Uterus (tissue), 4 donors: ENCODE measurements at places on chromosomes 1 and 21. TPM values are rescaled to one million over a fixed set of nuclear protein-coding genes. Genes with fewer than 3 reads are reported as not detected.

GRCh38 chr1:42837709-42838108 is 8.7 kb upstream of the ZNF691 start:
- no peak for DNase-seq
- H3K27ac ChIP-seq, result no peak overlapping the region
- H3K4me3 ChIP-seq, result no peak overlapping the region
- no peaks in the 10 kb centered on the region for H3K36me3 ChIP-seq

GRCh38 chr1:34165422-34165921 is 442 bp upstream of the CSMD2 start:
- no peak overlapping the region for H3K27ac ChIP-seq
- H3K36me3 ChIP-seq, result no peaks in the 10 kb centered on the region
- no peak for DNase-seq
- H3K4me1 ChIP-seq, result no peaks in the 10 kb centered on the region
- H3K4me3 ChIP-seq, result no peak overlapping the region

GRCh38 chr1:229325401-229325800 is 17.4 kb downstream of the CCSAP start:
- no peaks in the 10 kb centered on the region for H3K4me1 ChIP-seq
- H3K27me3 ChIP-seq, result no peaks in the 10 kb centered on the region
- peak overlapping the region; percentile 67 for H3K27ac ChIP-seq
- no peak for DNase-seq

GRCh38 chr1:44714532-44714931 is 16.4 kb downstream of the RNU5D-1 start:
- no peaks in the 10 kb centered on the region for H3K36me3 ChIP-seq
- H3K27ac ChIP-seq, result no peak overlapping the region
- H3K4me3 ChIP-seq, result no peak overlapping the region
- no peaks in the 10 kb centered on the region for H3K27me3 ChIP-seq
- no peak for DNase-seq
- H3K4me1 ChIP-seq, result no peaks in the 10 kb centered on the region

DNA sequence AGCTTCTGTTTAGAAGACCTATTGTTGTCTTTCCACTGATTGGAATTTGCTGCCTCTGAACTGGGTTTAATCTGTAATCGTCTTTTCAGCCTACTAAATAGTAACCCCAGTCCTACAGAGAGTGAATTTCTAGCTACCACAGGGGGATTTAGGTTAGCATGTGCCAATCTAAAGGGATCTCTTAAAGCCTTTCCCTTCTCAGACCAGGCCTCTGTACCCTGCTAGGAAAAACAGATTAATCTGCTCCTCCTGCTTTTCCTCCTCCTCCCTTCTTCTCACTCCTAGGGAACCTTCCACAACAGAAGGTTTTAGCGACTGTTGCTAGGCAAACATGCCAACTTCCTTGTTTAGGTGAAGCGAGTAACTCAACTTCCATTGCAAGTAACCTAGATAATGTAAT is 1.3 kb upstream of the RC3H1 start:
- H3K4me3 ChIP-seq, result no peak overlapping the region
- H3K27me3 ChIP-seq, result no peaks in the 10 kb centered on the region
- peak; percentile 22 for DNase-seq
- H3K36me3 ChIP-seq, result no peaks in the 10 kb centered on the region
- no peaks in the 10 kb centered on the region for H3K4me1 ChIP-seq

DNA sequence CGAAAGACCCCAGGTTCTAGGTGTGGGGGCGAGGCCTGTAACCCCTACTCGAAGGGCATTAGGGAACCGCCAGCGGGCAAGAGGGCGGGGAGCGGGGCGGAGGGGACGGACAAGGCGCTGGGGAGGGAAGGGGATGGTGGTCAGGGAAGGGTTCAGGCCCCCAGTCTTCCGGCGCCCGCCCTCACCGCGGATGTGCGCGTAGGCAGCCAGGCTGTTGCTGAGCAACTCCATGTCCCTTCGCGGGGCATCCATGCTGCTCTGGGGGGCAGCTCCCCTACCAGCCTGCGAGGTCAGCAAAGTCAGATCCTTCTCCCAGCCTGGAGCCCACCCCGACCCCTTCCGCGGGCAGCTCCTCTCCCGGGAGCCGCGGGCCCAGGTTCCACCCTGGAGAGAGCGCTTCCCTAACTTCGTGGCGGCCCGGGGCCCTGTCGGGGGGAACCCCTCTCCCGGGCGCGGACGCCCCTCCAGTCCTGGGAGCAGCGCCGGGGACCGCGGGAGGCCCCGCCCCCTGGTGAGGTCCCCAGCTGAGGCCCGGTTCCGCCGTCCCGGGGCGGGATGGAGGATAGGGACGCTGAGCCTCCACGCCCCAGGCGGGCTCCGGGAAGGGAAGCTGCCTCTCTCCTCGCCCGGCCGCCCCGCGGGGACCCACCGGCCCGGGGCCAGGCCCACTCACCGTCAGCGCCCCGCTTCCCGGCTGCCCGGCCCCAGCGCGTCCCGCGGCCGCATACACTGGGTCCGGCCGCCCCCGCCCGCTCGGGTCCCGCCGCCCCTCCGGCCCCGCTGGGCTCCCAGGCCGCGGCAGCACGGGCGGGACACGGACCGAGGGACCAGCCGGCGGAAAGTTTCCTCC is 434 bp downstream of the EVA1B start:
- peaks cover 12% of the 10 kb centered on the region for H3K4me1 ChIP-seq
- peak overlapping the region; percentile 72 for H3K4me3 ChIP-seq
- H3K27me3 ChIP-seq, result no peaks in the 10 kb centered on the region
- peak overlapping the region; percentile 97 for H3K27ac ChIP-seq
- H3K36me3 ChIP-seq, result no peaks in the 10 kb centered on the region
- peak; percentile 63 for DNase-seq

- no peaks in the 10 kb centered on the region for H3K27me3 ChIP-seq
- peak; percentile 86 for DNase-seq
- H3K27ac ChIP-seq, result peak within 1 kb of the TSS; percentile 91
Observed at GRCh38 chr1:110209715-110210603, at the start of gene KCNC4. TSS of gene KCNC4 (plus strand) at chr1:110210314. CDS start at chr1:110211500, 1,186 bp downstream.

DNA sequence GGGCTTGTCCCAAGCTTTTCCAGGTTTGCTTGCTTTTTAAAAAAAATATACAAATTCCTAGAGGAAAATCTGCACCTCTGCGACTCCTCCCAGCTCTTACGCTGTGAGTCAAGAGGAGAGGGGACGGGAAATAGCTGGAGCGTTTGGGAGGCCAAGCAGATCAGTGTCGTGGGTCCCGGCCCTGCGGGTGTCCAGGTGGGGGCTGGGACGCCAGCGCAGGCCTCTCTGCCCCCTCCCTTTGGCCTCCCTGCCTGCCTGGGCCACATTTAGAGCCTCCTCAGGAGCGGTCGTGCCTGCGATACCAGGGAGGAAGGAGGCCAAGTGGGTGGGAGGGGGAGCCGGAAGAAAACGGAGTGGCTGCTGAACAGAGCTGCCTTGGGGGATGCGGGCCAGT is 9.0 kb downstream of the WNT4 start:
- no peaks in the 10 kb centered on the region for H3K36me3 ChIP-seq
- no peak for DNase-seq
- H3K27ac ChIP-seq, result no peak overlapping the region
- H3K4me1 ChIP-seq, result peaks cover 7% of the 10 kb centered on the region

DNA sequence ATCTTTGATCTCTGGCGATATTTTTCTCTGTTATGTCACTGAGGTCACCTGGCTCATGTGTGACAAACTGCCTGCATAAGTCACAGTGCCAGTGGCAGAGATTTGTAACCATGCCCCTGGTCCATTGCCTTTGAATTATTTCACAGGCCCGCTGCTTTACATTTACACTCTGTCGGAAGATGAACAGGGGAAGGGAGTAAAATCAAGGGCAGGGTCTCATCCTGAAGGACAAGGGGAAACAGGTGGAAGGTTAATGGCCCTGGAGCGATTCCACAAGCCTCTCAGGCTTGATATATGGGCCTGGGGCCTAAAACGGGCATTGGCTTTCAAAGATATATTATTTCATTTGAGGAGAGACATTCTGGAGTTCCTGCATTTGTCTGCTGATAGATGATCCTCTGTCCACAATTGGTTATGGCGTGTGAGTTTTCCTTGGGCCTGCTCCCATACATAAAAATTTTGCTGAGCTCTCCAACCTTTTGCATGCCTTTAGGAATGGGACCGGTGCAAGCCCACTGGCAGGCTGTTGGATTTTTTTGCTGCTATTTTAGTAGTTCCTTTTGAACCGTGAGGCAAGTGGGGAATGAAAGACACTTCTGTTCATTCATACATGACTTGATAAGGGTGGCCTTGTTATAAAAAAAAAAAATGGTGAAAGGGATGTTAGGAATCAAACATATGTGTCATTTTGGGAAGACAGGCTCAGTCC is 51.9 kb downstream of the NR5A2 start:
- H3K36me3 ChIP-seq, result no peaks in the 10 kb centered on the region
- H3K4me3 ChIP-seq, result no peak overlapping the region
- H3K27me3 ChIP-seq, result no peaks in the 10 kb centered on the region
- DNase-seq, result no peak
- H3K27ac ChIP-seq, result no peak overlapping the region
- H3K4me1 ChIP-seq, result no peaks in the 10 kb centered on the region

DNA sequence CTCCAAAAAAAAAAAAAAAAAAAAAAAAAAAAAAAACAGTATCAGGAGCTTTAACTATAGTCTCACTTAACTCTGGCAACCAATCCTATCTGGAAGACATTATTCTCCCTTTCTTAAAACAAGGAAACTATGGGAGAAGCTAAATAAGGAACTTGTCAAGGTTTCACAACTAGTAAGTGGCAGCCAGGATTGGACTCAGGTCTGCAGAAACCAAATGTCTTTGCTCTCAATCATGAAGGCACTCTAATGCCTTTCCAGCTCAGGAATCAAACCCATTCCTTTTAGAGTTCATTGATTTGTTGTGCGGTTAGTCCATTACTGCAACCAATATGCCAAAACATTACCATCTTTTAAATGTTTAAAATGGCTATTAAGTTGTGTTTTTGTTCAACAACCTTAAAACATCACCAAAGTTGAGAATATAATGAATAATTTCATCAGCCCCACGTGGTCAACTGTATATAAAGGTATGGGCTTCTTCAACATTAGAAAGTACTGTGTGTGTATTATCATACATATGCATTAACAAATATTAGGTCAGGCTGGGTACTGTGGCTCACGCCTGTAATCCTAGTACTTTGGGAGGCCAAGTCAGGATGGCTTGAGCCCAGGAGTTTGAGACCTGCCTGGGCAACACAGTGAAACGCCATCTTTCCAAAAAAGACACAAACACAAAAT is 1.5 kb downstream of the EPRS1 start:
- no peaks in the 10 kb centered on the region for H3K4me1 ChIP-seq
- no peaks in the 10 kb centered on the region for H3K27me3 ChIP-seq

DNA sequence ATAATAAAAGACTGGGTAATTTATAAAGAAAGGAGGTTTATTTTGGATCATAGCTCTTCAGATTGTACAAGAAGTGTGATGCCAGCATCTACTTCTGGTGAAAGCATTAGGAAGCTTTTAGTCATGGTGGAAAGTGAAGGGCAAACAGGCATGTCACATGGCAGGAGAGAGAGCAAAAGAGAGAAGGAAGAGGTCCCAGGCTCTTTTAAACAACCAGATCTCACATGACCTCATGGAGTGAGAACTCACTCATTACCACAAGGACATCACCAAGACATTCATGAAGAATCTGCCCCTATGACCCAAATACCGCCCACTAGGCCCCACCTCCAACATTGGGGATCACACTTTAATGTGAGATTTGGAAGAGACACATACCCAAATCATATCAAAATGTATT is 10.0 kb downstream of the RPTN start:
- H3K36me3 ChIP-seq, result no peaks in the 10 kb centered on the region
- DNase-seq, result no peak
- H3K4me1 ChIP-seq, result no peaks in the 10 kb centered on the region
- no peak overlapping the region for H3K4me3 ChIP-seq
- H3K27ac ChIP-seq, result no peak overlapping the region
- H3K27me3 ChIP-seq, result no peaks in the 10 kb centered on the region

DNA sequence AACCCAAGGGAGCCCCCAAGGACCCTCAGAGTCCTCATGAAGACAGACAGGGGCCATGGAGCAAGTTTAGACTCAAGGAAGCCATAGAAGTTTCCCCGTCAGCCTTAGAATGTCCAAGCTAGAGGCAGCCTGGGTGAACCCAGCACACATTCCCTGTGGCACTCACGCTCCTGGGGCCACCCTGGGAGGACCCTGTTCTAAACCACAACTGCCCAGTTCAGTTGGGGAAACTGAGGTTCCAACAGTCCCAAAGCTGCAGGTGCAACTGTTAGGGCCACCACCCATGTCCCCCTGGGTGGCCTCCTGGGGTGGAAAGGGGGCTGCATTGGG is 9.3 kb downstream of the WNT3A start:
- H3K27me3 ChIP-seq, result no peaks in the 10 kb centered on the region
- no peaks in the 10 kb centered on the region for H3K36me3 ChIP-seq
- no peak for DNase-seq
- H3K27ac ChIP-seq, result no peak overlapping the region
- H3K4me3 ChIP-seq, result no peak overlapping the region
- no peaks in the 10 kb centered on the region for H3K4me1 ChIP-seq

DNA sequence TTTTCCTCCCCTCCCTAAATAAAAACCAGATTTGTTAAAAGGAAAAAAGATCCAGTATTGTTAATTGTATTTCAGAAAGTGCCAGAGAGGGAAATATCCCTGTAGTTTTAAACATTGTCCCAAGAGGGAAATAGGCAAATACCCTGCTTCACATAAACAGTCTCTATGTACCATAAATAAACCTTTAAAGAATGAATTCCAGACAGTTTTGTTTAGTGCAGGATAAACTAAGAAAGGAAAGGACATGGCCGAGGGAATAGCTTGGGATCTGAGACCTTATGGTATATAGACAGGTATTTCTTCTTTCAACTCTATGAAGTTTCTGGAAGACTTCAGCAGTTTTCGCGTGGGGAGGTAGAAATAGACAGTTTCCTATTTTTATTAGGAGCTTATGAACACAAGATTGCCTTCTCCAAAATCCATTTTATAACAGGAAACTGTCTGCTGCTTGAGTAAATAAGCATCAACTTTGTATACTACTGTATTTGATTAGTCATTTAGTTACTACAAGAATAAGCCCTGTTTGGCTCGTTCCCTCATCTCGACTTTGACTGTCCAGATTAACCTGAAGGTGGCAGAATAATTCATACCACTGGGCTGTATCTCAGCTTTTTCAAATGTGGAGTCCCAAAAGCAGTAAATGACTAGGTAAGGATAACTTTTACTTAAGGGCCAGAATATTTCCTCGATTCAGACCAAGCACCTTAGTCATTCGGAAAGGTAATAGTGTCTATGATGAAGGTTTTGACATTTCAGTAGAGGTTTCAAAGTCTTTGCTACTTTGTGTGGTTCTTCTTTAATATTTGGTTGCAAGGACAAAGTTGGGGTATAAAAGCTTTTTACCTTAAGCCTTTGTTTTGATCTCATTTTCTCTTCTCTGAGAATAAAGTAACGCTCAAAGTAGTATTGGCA is 177.5 kb downstream of the VPS13D start:
- DNase-seq, result peak; percentile 36
- H3K4me3 ChIP-seq, result no peak overlapping the region
- H3K4me1 ChIP-seq, result peaks cover 15% of the 10 kb centered on the region
- no peaks in the 10 kb centered on the region for H3K27me3 ChIP-seq

- H3K4me3 ChIP-seq, result no peak overlapping the region
- no peaks in the 10 kb centered on the region for H3K36me3 ChIP-seq
- DNase-seq, result no peak
- no peak overlapping the region for H3K27ac ChIP-seq
- no peaks in the 10 kb centered on the region for H3K4me1 ChIP-seq
Observed at GRCh38 chr1:18199462-18199861, 91.9 kb downstream of the IGSF21 start.

NOTCH2 gene
- total RNA-seq, result 135 TPM

KCNJ15 gene
- total RNA-seq, result 0.21 TPM

ALDH9A1 gene
- total RNA-seq, result 25.4 TPM
